HuH-7.5 (cell line): ENCODE measurements at places on chromosomes 12 and 14.

DNA sequence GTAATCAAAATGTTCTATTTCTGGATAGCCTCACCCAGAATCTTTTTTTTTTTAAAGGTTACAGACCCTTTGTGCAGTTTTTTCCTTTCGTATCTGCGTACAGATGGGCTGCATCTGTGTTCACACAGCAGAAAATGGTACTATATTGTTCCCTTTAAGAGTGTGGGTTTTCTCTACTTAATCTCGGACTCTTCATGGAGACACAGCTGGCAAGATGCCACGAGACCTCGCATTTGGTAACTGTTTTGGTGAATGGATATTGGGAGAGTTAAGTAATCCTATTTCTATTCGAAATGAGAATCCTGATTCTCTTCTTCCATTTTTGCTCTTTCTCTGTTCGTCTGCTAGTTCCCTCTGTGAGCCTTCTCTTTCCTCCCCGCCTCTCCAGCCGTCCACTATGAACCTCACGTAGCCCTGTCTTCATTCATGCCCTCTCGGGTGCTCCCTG lies 85.7 kb downstream of the SAMD4A start:
- no peak for DNase-seq

DNA sequence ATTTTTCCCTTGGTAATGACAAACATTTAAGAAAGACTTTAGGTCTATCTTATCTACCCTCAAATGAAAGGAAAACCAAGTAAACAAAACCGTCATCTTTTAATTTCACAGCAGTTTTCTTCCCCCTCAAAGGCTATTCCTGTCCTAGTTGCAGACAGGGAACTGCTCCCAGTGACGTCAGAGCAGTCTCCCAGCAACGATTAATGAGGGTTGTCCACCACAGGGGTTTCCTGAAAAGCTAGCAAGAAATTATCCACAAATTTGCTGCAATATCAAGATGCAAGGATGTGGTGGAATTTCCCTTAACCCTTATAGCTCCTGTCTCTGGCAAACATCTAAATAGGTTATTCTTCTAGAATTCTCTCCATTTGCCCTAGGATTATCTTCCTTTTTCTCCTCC lies 89.1 kb upstream of the STAC3 start:
- DNase-seq = no peak

GRCh38 chr12:109760031-109760929 lies 46.7 kb downstream of the FAM222A start:
- DNase-seq = no peak

DNA sequence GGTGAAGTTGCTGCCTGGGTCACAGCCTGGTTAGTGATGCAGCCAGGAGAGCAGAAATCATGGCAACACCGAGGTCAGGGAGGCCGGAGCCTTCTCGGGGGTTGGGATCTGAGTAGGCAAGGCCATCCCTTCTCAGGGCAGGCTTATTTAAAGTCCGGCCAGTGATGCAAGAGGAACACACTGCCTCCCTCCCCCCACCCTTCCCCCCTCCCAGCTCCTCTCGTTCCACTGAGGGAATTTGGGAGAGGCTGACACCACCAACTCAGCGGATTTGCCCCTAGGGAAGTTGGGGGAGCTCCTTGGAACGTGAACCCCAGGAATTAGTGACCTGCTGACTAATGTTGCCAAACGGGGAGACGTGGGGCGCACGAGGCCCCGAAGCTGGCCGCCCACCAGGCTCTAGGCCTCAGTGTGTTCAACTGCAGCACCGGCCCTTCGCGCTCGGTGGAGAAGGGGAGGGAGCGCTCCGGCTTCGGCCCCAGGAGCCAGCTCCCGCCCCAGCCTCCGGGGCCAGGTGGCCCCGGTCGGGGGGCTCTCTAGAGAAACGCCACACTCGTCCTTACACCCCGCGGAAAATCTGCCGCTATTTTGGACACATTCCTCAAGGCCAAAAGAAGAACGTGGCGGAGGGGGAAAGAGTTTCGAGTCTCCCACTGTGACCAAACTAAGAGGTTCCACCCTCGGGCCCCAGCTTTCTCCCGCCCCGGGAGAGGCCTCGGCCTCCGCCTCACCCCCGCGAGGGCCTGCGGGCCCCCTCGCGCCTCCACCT lies 1.6 kb downstream of the CTDSP2 start:
- peak; percentile 88 for DNase-seq

GRCh38 chr14:77006132-77006531 lies 22.4 kb downstream of the IRF2BPL start:
- DNase-seq = no peak

- DNase-seq = no peak
Observed at GRCh38 chr12:93287149-93287548, 90.6 kb upstream of the NUDT4 start.

- no peak for DNase-seq
Observed at GRCh38 chr14:64410084-64410774, 22.1 kb downstream of the MTHFD1 start.

- no peak for DNase-seq
Observed at GRCh38 chr14:93091666-93092065, 24.1 kb downstream of the ITPK1 start.

DNA sequence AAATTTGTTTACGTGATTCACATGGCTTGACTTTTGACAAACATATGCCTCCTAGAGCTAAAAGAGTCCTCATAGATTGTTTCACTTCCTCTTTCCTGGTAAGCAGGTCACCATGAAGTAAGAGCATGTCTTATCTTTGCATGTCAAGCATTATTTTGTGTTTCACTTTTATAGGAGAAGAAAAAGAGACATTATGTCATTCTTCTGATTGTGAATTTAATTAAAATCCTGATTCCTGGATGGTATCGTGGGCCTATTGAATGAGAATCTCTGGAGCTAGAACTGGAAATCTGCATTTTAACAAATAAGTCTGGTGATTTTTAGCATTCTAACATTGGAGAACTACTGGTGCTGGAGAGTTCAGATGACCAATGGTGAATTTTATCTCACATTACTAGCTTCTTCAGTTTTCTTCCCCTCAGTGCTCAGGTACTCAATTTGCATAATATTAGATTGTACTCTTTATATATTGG lies 218.6 kb upstream of the ATP2B1 start:
- DNase-seq = no peak

GRCh38 chr14:80005561-80005960 lies 205.7 kb downstream of the DIO2 start:
- no peak for DNase-seq

GRCh38 chr14:28294834-28295440 lies 471.6 kb upstream of the FOXG1 start:
- peak; percentile 4 for DNase-seq

- DNase-seq = no peak
Observed at GRCh38 chr14:92154283-92154942, 32.6 kb downstream of the CPSF2 start.

- DNase-seq = no peak
Observed at GRCh38 chr14:28719130-28719529, 47.5 kb upstream of the FOXG1 start.

DNA sequence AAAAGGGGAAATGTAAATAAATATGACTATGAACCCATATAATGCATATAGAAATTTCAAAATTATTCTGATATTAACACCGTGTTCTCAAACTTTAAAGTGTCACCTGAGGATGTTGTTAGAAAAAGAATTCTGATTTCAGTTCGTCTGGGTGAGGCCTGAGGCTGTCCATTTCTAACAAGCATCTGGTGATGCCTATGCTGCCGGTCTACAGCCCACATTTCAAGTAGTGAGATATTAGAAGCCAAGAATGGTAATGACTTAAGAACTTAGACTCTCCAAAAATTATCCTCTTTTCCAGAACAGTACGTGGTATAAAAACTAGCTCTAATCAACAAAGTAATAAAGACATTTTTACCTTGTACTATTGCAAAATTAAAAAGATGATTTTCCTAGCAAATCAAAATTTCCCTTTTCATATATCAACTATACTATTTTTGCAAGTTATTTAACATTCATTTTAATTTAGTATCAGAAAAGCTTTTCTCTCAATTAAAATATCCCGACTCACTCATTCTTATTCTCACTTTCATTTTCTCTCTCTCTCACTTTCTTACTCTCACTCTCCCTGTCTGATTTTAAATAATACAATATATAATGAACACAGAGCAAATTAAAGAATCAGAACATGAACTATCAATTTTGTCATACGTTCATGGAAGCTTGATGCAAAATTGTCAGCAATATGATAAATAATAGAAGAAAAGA lies 35.0 kb downstream of the PIK3C2G start:
- no peak for DNase-seq

DNA sequence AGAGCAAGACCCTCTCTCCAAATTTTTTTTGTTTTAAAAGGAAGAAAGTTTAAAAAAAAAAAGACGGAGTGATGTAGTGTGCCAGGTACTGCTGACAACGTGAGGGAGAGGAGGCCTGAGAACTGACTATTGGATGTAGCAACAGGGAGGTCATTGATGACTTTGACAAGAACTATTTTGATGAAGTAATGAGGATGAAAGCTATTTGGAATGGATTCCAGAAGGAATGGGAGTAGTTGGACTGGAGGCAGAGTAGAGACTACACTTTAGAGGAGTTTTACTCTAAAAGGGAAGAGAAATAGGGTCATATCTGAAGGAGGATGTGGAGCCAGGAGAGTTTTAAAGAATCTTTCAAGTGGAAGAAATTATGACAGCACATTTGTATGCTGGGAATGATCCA lies 27.8 kb upstream of the SLC38A2 start:
- no peak for DNase-seq

GRCh38 chr12:1914114-1914911 lies 4.1 kb downstream of the CACNA2D4 start:
- DNase-seq = no peak

- DNase-seq = no peak
Observed at GRCh38 chr14:103317251-103317650, 16.8 kb upstream of the EIF5 start.

DNA sequence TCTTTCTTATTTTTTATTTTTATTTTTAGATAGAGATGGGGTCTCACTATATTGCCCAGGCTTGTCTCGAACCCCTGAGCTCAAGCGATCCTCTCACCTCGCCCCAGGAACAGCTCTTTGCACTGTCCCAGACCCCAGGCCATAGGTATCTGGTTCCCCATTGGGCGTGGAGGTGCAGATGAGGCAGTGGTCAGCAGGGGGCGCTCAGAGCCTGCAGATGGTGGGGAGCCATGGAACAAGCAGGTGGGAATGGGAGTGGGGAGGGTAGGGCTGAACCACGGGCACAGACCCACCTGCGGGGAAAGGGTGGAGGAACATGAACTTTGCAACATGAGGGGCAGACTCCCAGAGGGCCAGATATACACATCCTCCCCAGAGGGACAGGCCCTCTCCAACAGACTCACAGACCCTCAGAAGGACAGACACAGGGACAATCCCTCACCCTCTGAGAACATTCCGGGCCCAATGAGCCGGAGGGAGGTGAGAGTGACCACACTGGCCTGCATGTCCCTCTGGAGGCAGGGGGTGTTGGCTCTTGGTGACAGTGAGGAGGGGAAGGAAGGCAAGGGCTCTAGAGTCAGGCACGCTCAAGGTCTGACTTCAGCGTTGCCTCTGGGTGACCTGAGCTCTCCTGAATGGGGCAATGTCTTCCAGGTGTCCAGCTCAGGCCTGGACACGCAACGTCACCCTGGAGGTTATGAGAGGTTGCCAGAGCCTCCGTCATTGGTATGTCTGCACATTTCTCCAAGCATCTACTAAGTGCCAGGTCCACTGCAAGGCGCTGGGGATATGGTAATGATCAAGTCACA lies 34.9 kb downstream of the KRT80 start:
- peak; percentile 85 for DNase-seq
